ENCODE measurements at places on chromosomes 16 and 17.

DNA sequence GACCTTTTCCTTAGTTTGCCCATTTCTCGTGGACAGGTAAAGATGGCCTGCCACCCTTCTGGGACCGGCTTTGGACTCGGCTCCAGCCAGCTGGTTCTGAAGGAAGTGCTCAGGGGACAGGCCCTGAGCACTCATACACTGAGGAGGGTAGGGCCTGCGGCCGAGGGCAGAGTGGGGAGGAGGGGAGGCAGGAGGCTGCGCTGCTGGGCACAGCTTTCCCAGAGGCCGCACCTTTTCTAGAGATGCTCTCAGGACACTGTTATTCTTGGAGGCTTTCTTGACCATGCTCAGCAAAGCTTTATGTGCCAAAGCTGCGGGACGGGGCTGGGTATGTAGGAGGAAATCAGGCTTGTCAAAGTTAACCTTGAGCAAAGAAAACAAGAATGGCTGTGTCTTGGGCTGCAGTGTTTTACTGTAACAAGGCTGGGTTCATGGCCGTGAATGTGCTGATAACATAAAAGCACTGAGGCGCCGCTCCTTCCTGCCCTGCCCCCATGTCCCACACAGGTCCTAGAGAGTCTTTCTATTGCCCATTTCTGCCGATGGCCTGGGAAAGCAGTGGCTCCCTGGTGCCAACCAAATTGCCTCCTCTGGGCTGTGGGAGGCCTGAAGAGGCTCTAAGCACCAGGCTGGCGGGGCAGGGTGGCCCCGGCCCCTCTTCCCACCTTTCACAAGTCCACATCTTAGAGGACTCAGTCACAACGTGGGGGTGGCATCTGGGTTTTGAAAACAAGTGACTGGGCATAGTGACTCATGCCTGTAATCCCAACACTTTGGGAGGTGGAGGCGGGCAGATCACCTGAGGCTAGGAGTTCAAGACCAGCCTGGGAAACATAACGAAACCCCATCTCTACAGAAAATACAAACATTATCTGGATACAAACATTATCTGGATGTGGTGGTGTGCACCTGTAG lies 22.3 kb upstream of the TIMP2 start:
- no peak for DNase-seq

- DNase-seq, result no peak
Observed at GRCh38 chr16:31785126-31785525, 88.5 kb upstream of the ZNF267 start.

GRCh38 chr16:4661661-4662060 lies 31.7 kb upstream of the NUDT16L1 start:
- no peak for DNase-seq

DNA sequence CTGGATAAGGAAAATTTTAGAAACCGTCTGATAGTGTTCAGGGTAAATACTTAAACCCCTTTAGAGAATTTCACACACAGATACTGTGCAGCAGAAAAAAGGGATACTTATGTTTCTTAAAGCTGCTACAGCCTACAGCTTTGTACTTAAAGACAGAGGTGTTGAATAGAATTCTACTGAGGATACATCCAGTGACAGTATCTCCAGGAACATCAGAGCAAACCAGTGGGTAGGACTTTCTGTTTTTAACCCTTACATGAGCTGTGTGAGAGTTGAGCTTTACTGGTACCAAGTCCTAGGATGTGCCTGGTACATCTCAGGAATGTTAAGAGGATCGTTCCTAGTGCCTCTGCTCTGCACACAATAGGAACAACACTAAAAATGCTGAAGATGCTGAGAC lies 191.5 kb downstream of the FTO start:
- no peak for DNase-seq

GRCh38 chr17:75645501-75645888 lies 12.3 kb downstream of the SMIM5 start:
- no peak for DNase-seq

- peak; percentile 29 for DNase-seq
Observed at GRCh38 chr16:80924372-80924978, 82.2 kb downstream of the CMC2 start.

DNA sequence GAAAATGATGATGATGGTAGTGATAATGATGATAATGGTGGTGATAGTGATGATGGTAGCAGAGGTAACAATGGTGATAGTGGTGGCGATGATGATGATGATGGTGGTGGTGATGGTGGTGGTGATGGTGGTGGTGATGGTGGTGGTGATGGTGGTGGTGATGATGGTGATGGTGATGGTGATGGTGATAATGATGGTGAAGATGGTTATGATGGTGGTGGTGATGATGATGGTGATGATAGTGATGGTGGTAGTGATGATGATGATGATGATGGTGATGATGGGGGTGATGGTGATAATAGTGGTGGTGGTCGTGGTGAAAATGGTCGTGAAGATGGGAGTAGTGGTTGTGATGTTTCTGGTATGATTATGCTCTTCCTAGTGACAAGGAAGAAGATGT lies 581.8 kb downstream of the HS3ST4 start:
- DNase-seq, result no peak

DNA sequence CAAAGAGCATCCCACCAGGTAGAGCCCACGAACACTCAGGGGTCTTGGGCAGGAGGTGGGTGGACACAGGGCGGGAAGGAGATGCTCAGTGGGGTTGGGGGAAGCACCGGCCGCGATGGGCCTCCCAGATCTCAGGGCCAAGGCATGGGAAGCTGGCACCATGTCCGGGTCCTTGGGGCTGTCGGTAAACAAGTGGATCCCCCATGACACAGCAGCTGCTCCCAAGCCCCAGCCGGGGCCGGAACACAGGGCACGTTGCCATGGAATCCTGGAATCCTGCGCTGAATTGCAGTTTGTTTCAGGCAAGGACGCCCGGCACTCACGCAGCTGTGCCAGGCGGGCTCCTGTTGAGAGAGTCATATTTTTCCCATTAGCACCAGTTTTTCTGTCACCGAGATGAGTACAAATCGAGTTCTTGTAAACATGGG lies 23.0 kb upstream of the CHMP6 start:
- DNase-seq, result no peak
